NCI-H446 (cell line): ENCODE measurements at places on chromosomes 3 and 15.

DNA sequence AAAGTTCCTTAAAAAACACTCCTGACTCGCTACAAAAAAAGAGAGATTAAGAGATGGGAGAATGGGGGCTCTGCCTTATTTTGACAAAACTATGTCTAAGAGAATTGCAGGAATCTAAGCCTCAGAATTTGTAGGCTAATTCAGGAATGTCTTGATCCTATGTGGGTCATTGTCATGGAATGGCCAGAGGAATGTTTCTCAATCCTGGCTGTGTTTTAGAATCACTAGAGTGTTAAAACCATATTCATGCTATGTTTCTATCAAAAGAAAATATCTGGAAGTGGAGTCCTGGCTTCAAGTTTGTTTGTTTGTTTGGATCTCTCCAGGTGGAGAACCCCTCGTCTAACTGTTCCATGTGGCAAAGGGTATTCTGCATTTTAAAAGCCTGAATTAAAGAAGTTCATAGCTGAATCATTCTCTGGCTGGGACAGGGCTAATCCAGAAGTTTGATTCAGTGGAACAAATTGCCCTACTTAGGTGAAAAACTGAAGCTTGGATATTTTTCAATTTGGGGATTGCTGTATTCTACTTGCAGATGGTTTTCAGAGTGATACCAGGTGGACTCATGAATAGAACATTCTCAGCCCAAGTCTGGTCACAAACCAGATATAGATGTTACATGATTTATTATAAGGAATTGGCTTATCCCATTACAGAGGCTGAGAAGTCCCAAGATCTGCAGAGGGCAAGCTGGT lies 28.2 kb downstream of the GJD2 start:
- no peak for DNase-seq

GRCh38 chr3:89145995-89146394 lies 38.6 kb downstream of the EPHA3 start:
- DNase-seq, result peak; percentile 24

DNA sequence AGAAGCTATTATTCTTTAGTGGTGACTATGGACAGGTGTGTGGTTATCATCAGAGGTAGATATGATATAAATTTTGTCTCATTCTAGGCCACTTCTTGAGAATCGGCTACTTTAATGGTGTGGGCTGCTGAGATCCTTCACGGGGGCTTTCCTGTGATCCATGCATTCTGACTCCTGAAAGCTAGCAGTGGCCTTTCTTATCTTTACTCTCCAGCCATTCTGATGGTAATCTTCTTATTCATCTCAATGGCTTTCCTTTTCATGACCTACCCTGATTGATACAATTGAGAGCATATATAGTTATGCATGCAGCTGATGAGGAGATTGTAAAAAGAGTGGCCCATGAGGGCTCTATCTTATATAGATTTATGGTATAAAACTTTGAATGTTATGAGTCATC lies 78.3 kb upstream of the ZPLD1 start:
- DNase-seq, result no peak

GRCh38 chr15:64274341-64274950 lies 81.5 kb downstream of the CSNK1G1 start:
- DNase-seq, result no peak

DNA sequence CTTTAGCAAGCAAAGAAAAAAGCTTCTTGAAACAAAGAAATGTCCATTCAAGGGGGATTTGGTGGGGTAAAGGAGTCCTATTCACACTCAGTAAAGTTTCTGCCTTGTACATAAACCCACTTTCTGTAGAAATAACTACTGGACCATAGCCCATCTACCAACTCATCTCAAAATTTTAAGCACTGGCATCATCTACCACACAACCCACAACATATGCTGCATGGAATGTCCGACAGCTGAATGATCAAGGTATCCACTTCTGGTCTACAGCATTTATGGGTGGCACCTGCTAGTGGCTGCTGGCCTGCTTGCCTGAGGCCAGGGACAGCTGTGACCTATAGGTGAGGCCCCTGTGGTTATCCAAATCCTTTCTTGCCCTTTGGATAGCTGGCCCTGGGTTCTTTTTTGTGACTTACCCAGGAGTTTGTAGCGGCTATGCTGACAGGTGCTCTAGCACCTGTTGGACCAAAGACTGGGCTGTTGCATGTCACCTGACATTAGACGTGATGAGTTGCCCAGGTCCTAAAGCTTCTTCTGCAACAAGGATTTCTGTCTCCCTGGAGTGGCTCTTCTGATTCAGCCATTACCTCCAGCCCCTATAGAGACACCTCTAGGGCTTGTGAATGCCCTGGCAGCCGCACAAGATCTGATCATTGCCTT lies 19.2 kb upstream of the MEF2A start:
- DNase-seq, result no peak

DNA sequence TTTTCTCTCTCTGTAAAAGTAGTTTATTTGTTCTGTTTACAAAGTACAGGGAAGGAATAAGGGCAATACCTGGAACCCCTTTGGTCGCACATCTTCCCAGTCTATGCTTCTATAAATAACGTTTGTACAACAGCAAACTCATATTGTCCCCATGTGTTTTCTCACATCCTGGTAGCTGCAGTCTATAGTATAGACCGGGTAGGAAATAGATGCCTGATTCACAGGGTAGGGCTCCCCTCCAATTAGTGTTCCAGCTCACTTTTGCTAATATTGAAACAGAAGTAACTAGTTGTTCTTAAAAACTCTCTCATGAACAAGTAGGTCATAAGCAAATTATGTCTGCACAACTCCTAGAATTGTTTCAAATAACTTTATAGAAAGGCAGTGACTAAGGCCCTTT lies 17.7 kb downstream of the ATG7 start:
- no peak for DNase-seq

DNA sequence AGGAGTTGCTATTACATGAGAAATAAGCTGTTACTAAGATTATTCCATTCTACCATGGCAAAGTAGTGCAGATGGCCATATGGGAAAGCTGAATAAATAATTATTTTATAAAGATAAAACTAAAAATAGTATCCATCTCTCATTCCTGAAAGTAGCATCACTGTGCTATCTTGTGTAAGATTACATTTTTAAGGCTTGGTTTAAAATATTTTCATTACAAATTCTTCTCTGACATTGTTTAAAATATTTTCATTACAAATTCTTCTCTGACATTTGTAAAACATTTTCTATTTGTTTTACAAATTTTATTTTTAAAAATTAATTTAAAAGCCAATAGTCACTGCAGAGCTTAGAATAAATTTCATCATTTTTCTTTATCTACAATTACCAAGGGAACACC lies 665.5 kb upstream of the NAALADL2 start:
- no peak for DNase-seq

GRCh38 chr3:128253150-128253549 lies 99.9 kb downstream of the EEFSEC start:
- DNase-seq, result no peak

- no peak for DNase-seq
Measured at GRCh38 chr3:38985981-38986380, 65.8 kb downstream of the SCN11A start.

DNA sequence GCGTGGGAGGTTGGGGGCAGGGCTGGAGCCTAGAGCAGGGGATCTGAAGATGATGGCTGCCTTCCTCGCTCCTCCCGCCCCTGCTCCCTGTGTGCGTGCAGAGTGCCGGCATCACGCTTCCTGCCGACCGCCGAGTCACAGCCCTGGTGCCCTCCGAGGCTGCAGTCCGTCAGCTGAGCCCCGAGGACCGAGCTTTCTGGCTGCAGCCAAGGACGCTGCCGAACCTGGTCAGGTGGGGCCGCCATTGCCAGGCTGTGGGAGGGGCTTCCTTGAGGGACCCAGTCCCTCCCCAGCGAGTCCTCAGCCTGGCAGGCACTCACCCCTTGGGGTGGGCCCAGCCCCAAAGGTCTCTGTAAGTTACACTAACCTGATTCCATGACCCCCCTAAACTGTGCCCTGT lies 17.6 kb downstream of the STAB1 start:
- DNase-seq, result no peak

DNA sequence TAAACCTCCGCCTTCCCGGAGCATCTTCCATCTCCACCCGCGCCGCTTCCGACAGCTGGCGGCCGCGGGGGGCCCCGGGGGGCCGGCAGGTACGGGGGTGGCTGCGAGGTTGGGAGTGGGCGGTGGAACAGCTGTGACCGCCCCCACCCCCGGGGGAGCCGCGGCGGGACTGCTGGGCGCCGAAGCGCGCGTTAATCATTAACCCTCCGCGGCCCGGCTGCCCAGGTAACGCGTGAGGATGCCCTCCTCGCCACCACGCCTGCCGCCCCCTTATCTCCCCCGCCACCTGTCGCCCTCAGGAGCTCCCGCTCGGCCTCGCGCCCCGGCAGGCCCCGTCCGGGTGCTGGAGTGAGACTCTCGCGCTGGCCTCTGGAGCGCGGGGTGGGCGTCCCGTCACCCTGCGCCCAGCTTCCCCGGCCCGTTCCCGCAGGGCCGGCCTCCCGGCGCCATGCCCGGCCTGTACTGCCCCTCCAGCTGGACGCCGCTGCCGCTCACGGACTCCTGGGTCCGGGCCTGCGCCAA lies 757 bp downstream of the VWA5B2 start:
- DNase-seq, result no peak

DNA sequence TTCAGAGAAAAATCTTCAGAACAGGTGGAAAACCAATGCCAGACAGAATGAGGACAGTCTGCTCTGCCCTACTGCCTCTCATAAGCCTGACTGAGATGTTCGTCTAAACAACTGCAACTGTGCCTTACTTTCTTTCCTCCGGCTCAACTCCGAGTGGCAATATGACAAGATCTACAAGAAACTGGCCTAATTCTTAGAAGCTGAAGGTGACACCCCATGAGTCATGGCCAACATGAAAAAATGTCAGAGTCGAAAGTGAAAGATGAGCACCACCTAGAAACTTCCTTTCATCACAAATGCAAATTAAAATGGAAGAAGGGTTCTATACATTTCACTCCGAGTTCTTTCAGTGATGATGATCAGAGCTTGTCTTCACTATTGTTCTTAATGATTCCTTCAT lies 12.9 kb downstream of the PCYT1A start:
- DNase-seq, result no peak

DNA sequence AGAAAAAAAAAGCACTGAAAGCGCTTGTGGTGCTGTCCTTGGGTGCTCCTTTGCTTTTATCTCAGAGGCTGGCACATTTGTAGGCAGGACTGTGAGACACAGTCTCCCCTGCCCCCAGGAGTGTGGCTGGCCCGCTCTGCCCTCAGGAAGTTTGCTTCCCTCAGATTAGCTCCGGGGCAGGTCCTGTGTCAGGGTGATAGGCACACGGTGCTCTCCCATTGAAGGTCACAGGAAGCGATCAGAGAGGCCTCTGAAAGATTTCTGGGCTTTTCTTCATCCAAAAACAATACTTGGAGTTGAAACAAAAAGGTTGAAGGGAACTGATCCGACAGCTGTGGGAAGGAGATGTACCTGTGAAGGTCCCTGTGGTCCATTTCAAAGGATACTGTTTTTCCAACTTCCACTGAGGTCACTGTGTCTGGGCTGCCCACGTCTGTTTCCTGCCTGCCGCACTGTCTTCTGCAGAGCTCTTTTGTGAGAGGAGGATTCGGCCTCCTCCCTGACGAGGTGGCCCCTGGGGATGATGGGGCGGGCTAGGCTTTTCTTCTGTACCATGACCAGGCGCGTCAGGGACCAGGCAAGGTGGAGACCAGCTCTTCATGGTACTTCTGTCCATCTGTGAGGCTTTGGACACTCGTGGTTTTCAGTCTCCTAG lies 330.5 kb upstream of the CTDSPL start:
- DNase-seq, result no peak

GRCh38 chr15:64951777-64952418 lies 37.8 kb downstream of the SPG21 start:
- DNase-seq, result no peak

DNA sequence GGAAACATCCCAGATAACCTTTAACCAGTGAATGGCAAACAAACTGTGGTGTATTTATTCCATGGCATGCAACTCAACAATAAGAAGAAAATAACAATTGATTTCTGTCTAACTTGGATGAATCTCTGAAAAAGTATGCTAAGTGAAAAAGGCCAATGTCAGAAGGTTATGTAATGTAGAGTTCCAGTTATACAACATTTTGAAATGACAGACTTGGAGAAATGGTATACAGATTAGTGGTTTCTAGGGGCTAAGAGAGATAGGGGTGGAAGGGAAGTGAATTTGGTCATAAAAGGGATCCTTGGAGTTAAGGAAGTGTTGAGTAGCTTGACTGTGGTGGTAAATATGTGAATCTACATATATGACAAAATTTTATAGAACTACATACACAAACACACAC lies 269.4 kb upstream of the SUCLG2 start:
- DNase-seq, result no peak

DNA sequence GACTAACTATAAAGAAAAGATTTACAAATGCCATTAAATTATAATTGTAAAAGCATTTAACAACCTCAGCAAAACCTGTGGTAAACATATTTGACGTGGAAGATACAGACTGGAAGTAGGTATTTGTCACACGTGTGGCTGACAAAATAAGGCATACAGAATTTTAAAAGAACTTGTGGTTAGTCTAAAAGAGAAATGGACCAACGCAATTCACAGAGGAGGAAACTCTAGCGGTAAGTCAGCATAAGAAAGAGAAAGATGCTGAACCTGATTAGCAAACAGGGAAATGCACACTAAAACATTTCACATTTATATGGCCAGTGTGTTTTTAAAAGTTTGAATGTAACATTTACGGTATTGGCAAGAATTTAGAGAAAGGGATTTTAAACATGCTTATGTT lies 35.3 kb downstream of the KCNH8 start:
- no peak for DNase-seq

DNA sequence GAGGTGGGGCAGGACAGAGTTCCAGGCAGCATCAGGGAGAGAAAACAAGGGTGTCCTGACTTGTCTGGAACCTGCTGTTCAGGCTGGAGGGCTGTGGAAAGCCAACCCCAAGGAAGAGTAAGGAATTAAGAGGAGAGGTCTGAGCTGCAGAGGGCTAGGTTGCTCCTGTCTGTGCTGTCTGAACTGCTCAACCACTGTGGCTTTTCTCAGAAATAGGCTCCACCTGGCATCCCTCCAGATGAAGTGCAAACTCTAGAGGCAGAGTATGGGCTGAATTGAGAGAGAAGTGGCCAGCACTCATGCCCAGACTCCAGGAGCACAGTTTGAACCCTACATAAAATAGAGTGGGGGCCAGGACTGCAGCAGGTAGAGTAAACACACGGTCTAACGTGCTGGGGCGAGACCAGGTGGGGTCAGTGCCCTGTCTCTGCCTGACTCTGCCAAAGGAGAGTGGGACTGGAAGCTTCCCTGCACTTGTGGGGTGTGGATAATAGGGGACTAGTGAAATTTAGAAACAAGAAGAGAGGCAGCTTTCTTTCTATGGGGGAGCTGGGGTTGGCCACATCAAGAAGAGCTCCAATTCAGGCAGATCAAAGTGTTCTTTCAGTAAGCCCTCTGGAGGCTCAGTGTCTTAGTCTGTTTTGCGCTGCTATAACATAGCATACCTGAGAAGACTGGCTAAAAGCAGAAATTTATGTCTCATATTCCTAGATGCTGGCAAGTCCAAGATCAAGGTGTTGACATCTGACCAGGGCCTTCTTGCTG lies 28.0 kb upstream of the MNS1 start:
- no peak for DNase-seq
